Hair follicle dermal papilla cell (primary cell): ENCODE measurements at places on chromosomes 12 and 14. TPM values are rescaled to one million over a fixed set of nuclear protein-coding genes. Genes with fewer than 3 reads are reported as not detected.

Gene CLEC4A
- total RNA-seq: 0.81 TPM in 1 of 2 replicates, not detected in the other

Gene NR1H4
- total RNA-seq: not detected in 2 replicates

Gene TMEM179
- total RNA-seq: not detected in 2 replicates

Gene NTN4
- total RNA-seq: 19.6 and 43.8 TPM in 2 replicates

Gene KRT2
- not detected in 2 replicates for total RNA-seq

Gene TAMALIN
- total RNA-seq: 12.5 and 15.1 TPM in 2 replicates

Gene RERG
- total RNA-seq: 0.24 TPM in 1 of 2 replicates, not detected in the other

Gene DBX2
- 0.12 TPM in 1 of 2 replicates, not detected in the other for total RNA-seq

Gene MYO1H
- total RNA-seq: 0.16 TPM in 1 of 2 replicates, not detected in the other

Gene NRXN3
- total RNA-seq: 0.32 and 0.49 TPM in 2 replicates

Gene PYM1
- total RNA-seq: 25.2 and 29.8 TPM in 2 replicates

Gene CACNA2D4
- 0.36 and 1.3 TPM in 2 replicates for total RNA-seq

Gene BATF
- total RNA-seq: not detected in 2 replicates

Gene METTL1
- 8.0 and 14.0 TPM in 2 replicates for total RNA-seq

Gene KCNMB4
- 2.6 and 2.8 TPM in 2 replicates for total RNA-seq

Gene NEMF
- total RNA-seq: 50.4 and 57.9 TPM in 2 replicates

Gene SLC38A2
- 620 and 665 TPM in 2 replicates for total RNA-seq

Gene KRT71
- total RNA-seq: not detected in 2 replicates

Gene PMCH
- total RNA-seq: not detected in 2 replicates

Gene KLRK1
- 0.16 TPM in 1 of 2 replicates, not detected in the other for total RNA-seq

Gene ITGB7
- total RNA-seq: 1.3 and 1.8 TPM in 2 replicates

Gene INSM2
- total RNA-seq: not detected in 2 replicates

Gene LALBA
- total RNA-seq: 0.24 TPM in 1 of 2 replicates, not detected in the other

Gene TEX52
- total RNA-seq: not detected in 2 replicates

Gene VRTN
- total RNA-seq: not detected in 2 replicates

Gene LBHD2
- total RNA-seq: not detected in 2 replicates

Gene MEG3
- 200 and 262 TPM in 2 replicates for total RNA-seq

Gene SLCO1C1
- total RNA-seq: 0.24 and 0.49 TPM in 2 replicates

Gene EML5
- total RNA-seq: 0.12 and 0.81 TPM in 2 replicates

Gene ESR2
- total RNA-seq: under 0.01 and 0.12 TPM in 2 replicates

Gene HIP1R
- 7.4 and 8.0 TPM in 2 replicates for total RNA-seq

Gene CMTM5
- 0.32 and 0.49 TPM in 2 replicates for total RNA-seq

Gene RBP5
- not detected in 2 replicates for total RNA-seq

Gene ETFBKMT
- 4.4 and 5.1 TPM in 2 replicates for total RNA-seq

Gene DPPA3
- total RNA-seq: not detected in 2 replicates

Gene HHIPL1
- 17.9 and 35.0 TPM in 2 replicates for total RNA-seq

Gene CFAP54
- 2.4 and 3.4 TPM in 2 replicates for total RNA-seq

Gene DYRK4
- total RNA-seq: 29.1 and 29.9 TPM in 2 replicates

Gene P2RX7
- total RNA-seq: 2.4 TPM in 2 replicates
